ENCODE measurements at places on chromosomes 2 and 18. TPM values are rescaled to one million over a fixed set of nuclear protein-coding genes. Genes with fewer than 3 reads are reported as not detected.

The IL36B gene
- not detected for total RNA-seq

The GALNT5 gene
- 10.1 TPM for total RNA-seq

The KCNJ13 gene
- total RNA-seq = 0.20 TPM

The NMUR1 gene
- not detected for total RNA-seq

The GPR55 gene
- total RNA-seq = not detected

The MTX2 gene
- total RNA-seq = 35.3 TPM

The LAMA1 gene
- 4.3 TPM for total RNA-seq

DNA sequence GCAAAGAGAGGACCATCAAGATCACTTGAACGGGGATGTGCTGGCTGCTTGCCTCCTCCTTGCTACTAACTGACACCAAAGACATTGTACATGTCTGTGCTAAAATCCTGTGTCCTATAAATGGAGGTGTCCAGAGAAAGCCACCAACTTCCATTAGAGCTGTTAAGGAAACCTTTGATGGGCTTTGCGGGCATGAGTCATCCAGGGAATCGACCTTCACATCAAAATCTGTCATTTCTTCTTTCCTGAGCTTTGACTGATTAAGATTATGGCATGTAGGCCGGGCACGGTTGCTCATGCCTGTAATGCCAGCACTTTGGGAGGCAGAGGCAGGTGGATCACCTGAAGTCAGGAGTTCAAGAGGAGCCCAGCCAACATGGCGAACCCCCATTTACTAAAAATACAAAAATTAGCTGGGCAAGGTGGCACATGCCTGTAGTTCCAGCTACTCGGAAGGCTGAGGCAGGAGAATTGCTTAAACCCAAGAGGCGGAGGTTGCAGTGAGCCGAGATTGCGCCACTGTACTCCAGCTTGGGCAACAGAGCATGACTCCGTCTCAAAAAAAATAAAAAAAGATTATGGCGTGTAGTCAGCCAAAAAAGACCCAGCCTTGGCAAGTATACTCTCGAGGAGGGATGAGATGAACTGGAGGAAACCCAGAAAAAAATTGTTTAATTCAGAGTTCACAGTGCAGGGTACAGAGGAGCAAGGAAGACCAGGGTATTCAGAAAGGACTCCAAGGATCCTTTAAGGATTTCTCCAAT, 115.8 kb downstream of the CABLES1 start:
- DNase-seq = peak; percentile 33

DNA sequence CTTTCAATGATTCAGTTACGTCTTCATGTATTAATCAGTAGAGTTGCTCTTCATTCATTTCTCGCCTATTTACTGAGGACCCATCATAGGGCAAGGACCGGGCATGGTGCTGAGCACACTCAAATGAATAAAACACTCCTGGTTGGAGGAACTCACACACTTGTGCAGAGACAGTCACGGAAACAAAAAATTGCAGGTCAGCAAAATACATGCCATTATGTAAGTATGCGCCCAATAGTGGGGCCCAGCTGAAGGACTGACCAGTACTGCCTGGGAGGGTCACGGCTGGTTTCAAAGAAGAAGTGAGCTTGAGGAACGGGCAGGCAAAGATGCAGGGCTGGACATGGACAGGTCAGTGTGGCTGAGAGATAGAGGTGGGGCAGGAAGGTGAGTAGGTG, 102.9 kb downstream of the DDX1 start:
- DNase-seq = no peak

- peak; percentile 94 for DNase-seq
Measured at GRCh38 chr18:22848615-22849014, 84.5 kb upstream of the RBBP8 start.

GRCh38 chr2:231053846-231054245, 2.8 kb upstream of the PSMD1 start:
- DNase-seq = no peak

DNA sequence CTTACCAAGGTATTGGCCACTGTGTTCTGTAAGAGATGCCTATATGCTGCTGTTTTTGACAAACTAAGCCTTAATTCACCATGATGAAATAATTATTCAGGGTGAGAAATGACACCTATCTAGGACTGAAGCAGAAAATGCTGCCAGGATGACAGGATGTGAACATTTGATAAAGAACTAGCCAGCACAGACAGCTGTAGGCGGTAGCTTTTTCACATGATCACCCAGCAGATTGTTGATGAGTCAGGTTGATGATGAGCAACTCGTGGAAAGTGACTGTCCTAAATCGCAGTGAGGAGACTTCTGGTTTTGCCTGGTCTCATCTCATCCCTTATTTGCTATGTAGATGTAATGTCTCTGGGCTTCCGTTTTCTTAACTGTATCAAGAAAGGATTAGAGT, 144.1 kb downstream of the PRPF40A start:
- DNase-seq = peak; percentile 83

DNA sequence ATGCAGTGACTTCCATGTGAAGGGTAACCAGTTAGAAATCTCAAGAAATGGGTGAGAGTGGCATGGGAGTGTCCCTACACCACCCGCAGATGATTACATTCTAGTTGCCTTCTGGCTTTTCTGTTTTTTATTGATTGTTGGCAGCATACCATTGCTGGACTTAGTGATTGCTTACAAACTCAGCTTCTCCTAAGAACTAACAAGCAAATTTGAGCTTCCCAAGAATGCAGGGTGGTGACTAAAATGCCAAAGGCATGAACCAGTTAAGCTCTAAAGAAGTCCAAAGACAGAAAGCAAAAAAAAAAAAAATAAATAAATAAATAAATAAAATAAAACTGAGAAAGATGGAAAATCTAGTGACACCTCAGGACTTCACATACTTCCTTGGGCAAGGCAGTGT, 245.5 kb upstream of the PARD3B start:
- DNase-seq = peak; percentile 79

DNA sequence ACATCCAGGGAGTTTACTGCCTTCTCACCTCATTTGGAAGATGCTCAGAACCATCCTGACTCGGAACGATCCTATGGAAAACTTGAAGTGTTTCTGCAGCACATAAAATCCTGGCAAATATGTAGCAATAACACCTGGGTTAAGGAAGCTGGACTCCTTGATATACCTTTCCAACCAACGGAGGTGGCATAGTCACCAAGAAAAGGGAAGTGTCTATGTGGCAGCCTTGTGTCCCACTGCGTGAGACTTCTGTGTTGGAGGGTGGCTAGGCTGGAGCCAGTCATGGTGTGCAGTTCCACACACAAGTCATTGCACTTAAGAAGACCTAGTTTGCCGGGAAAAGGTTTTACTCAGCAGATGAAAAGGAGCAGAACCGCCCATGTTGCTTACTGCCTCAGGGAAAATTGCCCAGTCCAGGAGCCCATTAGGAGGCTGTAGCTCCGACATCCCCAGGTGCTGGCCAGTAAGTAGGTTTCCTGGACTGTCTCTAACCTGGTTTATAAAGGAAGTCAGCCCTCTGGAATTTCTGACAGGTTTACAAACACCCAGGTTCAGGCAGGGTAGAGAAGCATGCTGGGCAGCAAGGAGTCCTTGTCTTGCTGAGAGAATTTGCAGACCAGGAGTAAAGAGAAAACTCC, 46.2 kb upstream of the SPRED2 start:
- DNase-seq = no peak

- DNase-seq = no peak
Measured at GRCh38 chr18:37525262-37525585, 40.4 kb downstream of the CELF4 start.

DNA sequence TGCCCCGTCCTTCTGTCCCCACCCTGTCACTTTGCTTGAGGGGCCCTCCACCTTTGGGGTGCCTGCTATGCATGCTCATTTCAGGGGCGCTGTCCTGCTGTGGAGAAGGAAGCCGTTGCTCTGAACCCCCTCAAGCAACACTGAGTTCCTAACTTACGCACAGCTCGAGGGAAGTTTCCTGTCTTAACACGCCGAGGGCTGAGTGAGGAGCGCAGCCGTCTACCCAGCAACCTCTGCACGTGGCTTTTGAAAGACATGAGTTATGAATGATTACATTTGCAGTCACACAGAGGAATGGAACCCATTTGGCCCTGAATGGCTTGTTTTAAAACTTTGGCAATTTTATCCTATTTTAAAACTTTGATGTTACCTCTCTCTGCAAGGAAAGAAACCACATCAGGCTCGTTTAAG, 14.0 kb downstream of the RAMP1 start:
- DNase-seq = no peak

DNA sequence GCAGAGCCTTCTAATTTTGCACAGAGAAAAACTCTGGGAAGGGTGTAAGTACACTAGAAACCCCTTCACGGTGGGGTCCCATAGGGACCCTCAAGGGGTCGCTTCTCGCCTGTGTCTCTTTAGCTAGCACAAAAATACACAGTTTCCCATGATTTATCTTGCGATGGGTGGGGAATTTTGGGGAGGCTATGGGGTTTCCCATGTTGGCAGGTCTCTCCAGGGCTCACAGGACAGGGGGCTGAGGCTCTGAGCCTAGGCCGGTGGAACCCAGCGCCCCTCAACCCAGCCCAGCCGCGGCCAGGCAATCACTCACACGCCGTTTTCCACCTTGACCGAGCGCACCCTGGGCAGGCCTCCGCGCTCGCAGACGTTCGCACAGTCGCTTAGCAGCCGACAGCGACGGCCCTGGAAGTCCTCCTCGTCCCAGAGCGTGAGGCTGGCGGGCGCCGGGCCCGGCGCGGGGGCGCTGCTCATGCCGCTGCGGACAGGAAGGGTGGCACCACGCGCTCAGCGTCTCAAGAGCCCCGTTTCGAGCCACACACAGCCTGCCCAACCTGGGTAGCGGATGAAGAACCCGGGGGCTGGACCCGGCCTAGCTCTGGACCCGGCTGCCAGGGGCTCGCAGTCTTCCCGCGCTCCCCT, 398 bp downstream of the CRYBA2 start:
- no peak for DNase-seq

DNA sequence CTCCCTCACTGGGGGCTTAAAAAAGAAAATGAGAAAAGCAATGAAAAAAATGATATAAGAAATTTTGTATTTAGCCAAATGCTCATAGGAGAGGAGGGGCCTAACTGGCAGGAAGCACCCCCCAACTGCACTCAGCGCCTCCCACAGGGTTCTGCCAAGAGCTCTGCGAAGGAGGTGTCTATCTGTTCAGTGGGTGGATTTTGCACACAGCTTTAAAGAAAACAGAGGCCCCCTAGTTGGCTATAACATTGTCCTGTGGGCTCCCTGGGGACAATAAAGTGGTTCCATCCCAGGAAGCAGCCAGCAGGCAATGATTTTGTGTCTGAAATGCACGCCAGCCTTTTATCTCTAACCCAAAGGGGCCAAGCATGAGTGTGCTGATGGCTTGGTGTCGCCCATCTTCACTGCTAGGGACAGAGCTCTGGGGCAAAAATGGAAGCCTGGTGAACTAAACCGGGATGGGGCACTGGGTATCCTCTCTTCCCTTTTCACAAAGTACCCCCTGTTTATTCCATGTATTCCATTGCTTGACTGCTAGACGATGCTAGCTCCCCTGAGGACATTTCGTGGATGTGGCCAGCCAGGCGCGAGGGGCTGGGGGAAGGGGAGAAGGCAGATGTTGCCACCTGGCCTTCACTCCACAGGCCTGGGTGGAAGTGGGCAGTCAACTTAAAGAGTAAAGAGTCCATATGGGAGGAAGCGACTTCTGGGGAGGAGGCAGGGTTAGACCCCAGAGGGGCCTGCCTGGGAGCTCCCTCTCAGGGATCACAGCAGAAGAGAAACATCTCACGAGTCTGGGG, 205.7 kb downstream of the CYP26B1 start:
- DNase-seq = no peak

DNA sequence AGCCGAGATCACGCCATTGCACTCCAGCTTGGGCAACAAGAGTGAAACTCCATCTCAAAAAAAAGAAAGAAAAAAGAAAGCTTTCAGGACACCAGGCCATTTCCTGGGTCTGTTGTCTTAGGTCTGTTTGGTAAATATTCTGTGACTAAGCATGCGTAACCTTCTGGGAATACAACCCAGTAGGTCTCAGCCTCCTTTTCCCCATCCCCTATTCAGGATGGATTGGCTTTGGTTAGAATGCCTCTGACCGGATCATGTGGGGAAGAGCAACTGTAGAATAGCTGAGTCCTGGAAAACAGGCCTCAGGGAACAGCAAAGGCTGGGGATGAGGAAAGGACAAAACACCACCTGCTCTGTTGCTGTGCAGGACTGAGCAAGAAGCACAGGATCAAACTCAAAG, 1.6 kb upstream of the PDCL3 start:
- peak; percentile 91 for DNase-seq

GRCh38 chr2:113079131-113079530, 11.4 kb downstream of the IL1F10 start:
- DNase-seq = peak; percentile 59

GRCh38 chr2:69566669-69567068, 76.9 kb downstream of the AAK1 start:
- DNase-seq = no peak

DNA sequence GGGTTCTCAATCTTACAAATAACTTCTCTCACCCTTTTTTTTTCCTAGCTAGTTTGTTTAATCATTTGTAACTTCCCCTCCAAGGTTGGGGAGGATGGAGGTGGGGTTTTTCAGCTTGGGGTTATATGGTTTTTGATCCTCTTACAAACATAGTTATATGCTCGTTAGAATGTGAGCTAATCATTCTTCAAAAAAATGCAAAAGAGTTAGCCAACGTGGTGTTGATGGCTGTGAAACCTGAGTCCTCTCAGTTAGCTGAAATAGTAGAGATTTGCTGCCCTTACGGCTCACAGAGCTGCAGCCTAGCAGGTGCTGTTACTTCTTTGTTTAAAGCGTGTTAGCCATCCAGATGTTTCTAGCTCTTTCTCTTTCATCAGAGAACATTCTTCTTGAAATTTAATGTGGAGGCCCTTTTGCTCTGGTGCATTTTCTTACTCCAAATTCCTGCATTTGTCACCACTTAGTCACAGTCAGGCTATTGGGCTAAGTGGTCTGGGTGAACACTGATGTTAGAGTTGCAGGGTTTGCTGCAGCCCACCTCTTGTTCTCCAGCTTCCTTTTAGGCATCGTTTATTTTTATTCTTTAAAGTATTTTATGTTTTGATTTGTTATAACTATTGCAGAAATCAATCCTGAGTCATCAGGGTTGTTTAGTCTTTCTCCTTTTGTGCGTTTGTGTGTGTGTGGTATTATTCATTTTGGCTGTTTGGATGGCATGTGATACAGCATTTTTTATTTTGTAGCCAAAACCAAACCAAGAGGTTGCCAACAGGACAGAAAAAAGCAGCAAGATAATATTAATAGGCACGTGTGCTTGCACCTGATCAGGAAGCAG, 41.1 kb downstream of the LIMS1 start:
- DNase-seq = peak; percentile 89

GRCh38 chr2:25618676-25619075, 54.7 kb downstream of the DTNB start:
- peak; percentile 83 for DNase-seq

DNA sequence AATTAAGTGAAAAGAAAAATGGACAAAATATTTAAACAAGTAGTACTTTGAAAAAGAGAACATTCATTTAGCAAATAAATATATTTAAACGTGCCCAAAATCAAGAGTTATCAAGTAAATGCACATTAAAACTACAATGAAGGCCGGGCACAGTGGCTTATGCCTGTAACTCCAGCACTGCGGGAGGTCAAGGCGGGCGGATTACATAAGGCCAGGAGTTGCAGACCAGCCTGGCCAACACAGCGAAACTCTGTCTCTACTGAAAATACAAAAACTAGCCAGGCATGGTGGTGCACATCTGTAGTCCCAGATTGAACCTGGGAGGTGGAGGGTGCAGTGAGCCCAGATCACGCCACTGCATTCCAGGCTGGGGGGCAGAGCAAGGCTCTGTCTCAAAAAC, 9.8 kb downstream of the STAM2 start:
- DNase-seq = no peak

All from renal cortical epithelial cell (primary cell).